ENCODE measurements at places on chromosomes 16 and 17. TPM values are rescaled to one million over a fixed set of nuclear protein-coding genes. Genes with fewer than 3 reads are reported as not detected.

DNA sequence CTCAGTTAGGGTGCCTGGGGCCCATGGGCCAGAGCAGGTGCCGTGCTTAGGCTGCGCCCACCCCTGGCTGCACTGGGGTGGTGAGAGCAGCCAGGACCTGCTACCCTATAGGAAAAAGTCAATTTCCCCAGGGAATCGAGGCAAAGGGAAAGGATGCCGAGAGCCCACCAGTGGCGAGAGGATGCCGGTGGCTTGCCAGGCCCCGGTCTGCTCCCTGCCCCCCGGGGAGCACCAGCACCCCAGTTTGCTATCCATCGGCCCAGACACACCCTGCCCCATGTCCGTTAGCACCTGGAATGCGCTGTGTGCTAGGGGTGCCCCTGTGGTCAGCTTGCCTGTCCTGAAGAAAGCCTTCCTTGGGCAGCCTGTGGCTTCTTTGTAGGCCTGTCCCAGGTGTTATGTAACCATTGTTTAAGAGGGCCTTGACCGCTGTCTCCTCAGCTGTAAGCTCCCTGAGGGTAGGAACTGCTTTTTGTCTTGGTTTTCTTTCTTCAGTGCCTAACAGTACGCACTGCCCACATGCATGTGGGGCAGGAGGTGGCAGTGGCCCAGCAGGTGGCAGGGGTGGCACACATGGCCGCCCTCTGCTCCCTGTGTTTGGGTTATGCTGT, 40.8 kb downstream of the NT5M start:
- H3K4me1 ChIP-seq = no peaks in the 10 kb centered on the region
- no peaks in the 10 kb centered on the region for H3K27me3 ChIP-seq

DNA sequence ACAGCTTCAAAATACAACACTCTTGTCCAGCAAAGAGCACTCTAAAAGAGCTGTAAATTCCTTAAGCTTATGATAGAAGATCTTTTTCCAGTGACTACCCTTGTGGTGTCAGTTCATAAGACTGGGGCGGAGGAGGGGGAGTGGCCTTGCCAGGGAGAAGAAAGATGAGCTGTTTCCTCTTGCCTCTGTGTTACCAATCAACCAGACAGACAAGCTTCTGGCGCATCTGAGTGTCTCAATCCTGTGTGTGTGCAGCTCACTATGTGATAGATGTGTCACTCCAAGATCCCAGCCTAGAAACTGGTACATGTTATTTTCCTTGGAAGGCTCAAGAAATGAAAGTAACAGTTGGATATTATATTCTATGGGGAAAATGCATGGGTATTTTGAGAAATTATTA, 167.4 kb upstream of the CACNG3 start:
- peaks cover 13% of the 10 kb centered on the region for H3K4me1 ChIP-seq
- no peak overlapping the region for H3K27ac ChIP-seq
- no peaks in the 10 kb centered on the region for H3K27me3 ChIP-seq
- H3K36me3 ChIP-seq = peaks cover 51% of the 10 kb centered on the region
- DNase-seq = no peak

GRCh38 chr17:55005520-55005919, 37.0 kb downstream of the STXBP4 start:
- H3K36me3 ChIP-seq = no peaks in the 10 kb centered on the region
- H3K4me3 ChIP-seq = no peak overlapping the region

- peaks cover 64% of the 10 kb centered on the region for H3K4me1 ChIP-seq
- peaks cover 34% of the 10 kb centered on the region for H3K36me3 ChIP-seq
- H3K4me3 ChIP-seq = no peak overlapping the region
- no peak overlapping the region for H3K27ac ChIP-seq
- no peaks in the 10 kb centered on the region for H3K27me3 ChIP-seq
Observed at GRCh38 chr17:45251931-45252330, 10.0 kb downstream of the SPATA32 start.

DNA sequence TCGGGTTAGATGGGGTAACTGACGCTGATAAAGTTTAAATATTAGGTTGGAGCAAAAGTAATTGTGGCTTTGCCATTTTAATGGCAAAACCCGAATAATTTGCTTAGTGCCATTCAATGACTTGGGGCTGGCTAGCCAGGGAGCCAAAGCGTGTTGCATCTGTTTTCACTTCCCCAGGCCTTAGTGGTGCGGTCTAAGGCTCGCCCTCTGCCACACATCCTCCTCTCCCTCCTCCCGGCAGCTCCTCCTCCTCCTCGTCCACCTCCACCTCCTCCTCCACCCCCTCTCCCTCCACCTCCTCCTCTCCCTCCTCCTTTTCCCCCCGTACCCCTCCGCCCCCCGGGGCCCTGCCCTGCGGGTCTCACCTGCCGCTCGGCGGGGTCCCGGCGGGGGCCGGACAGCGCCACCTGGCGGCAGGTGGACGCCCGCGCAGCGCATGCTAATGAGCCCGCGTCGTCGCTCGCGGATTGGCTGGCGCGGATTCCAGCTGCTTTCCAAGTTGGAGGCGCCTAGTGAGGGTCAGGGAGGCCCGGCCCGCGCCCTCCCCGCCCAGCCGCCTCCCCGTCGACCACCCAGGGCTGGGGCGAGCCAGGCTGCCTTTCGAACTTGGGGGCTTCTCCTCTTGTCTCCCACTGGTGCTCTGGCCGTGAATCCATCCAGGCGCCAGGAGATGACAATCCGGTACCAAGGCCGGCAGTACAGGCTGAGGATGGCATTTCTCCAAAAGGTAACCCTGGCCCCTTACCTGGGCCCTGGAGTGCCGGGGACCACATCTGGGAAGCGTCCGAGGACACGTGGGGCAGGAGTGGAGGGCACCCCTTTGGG, 36.6 kb upstream of the RGS9 start:
- no peaks in the 10 kb centered on the region for H3K36me3 ChIP-seq
- peaks cover 5% of the 10 kb centered on the region for H3K27me3 ChIP-seq
- peaks cover 21% of the 10 kb centered on the region for H3K4me1 ChIP-seq
- H3K27ac ChIP-seq = peak overlapping the region; percentile 96
- peak overlapping the region; percentile 83 for H3K4me3 ChIP-seq

GRCh38 chr17:31726980-31727427, 132.0 kb downstream of the COPRS start:
- H3K4me3 ChIP-seq = no peak overlapping the region
- H3K27me3 ChIP-seq = no peaks in the 10 kb centered on the region
- H3K4me1 ChIP-seq = no peaks in the 10 kb centered on the region
- DNase-seq = no peak
- no peaks in the 10 kb centered on the region for H3K36me3 ChIP-seq
- no peak overlapping the region for H3K27ac ChIP-seq

DNA sequence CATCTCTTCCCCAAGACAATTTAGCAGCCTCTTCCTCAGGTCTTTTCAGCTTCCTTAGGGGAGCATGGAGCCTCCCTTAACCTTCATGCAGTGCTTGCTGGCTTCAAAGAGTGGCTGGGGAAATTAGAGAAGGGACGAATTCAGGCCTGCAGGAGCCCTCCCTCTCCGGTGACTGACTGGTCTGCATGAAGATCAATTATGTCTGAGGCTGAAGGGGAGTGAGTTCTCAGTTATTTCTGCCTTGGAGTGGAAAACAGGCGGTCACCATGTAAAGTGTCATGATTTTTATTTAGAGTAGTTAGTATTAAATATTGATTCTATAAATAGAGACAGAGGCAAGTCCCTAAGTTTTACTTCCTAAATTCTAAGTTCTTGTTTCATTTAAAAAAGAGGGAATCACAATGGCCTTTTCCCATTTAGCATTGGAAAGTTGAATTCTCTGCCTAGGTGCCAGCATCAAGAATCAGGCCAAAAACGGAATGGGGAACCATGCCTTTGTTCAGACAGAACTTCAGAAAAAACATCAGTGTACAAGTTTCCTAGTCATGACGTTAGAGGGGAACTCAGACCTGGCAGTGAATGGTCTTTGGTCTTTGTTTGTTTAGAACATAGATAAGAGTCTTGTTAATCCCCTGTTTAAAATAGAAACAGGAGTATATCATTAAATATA, 4.4 kb downstream of the GABARAPL2 start:
- no peak overlapping the region for H3K27ac ChIP-seq
- DNase-seq = no peak
- peaks cover 27% of the 10 kb centered on the region for H3K36me3 ChIP-seq
- H3K4me1 ChIP-seq = peaks cover 35% of the 10 kb centered on the region

GRCh38 chr17:49939318-49939717, 29.7 kb upstream of the DLX4 start:
- no peak overlapping the region for H3K27ac ChIP-seq
- no peaks in the 10 kb centered on the region for H3K36me3 ChIP-seq
- no peak overlapping the region for H3K4me3 ChIP-seq
- peaks cover 23% of the 10 kb centered on the region for H3K27me3 ChIP-seq
- DNase-seq = no peak

DNA sequence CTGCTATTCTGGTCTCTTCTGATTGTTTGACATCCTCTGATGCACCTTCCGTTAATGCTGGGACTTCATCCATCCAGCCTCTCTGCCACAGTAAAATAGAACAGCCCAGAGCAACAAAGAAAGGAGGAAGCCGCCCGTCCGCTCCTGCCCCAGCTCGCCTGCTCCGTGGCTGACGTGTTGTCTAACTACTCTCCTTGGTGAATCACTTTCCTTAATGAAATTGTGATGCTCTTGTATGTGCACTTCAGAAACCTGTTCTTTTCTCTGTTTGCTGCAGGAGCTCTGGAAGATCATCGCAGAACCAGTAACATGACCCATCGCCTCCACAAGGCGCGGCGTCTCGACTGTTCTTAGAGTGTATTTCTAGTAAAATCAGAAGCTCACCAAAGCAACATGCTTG, 24.3 kb downstream of the METTL22 start:
- peaks cover 22% of the 10 kb centered on the region for H3K4me1 ChIP-seq
- no peak for DNase-seq
- peak overlapping the region; percentile 74 for H3K27ac ChIP-seq
- H3K27me3 ChIP-seq = no peaks in the 10 kb centered on the region
- peaks cover 60% of the 10 kb centered on the region for H3K36me3 ChIP-seq
- no peak overlapping the region for H3K4me3 ChIP-seq

DNA sequence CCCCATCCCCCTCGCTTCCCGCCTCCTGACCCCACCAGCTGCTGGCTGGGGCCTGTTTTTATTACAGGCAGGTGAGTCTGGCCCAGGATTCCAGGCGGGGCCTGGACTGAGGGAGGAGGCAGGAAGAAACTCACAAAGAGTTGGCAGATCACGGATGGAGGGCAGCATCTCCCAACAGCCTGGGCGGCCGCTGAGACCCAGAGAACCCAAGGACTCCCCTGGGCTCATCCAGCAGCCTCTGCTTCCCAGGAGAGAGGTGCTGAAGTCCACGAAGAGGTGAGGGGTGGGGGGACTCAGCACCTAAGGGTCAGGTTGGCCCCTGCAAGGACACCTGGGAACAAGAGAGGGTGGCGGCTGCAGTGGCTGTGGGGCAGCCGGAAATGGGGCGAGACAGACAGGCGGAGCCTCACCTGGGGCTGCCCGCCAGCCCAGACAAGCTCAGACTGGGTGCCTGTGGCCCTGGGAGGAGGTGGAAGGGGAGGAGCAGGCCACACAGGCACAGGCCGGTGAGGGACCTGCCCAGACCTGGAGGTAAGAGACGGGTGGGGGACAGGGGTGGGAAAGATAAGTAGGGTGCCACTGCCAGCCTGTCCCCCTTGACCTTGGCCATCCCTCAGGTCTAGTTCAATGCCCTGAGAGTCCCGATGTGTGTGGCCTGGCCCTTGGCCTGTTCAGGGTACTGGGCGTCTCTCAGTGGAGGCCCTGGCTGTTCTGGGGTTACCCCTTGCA, 8.7 kb upstream of the ADGRG1 start:
- DNase-seq = no peak
- H3K27me3 ChIP-seq = peaks cover 3% of the 10 kb centered on the region
- H3K27ac ChIP-seq = peak overlapping the region; percentile 31
- peaks cover 5% of the 10 kb centered on the region for H3K4me1 ChIP-seq
- H3K4me3 ChIP-seq = no peak overlapping the region
- H3K36me3 ChIP-seq = no peaks in the 10 kb centered on the region

GRCh38 chr17:62720126-62720850, 87.8 kb downstream of the MARCHF10 start:
- no peak for DNase-seq
- peaks cover 2% of the 10 kb centered on the region for H3K36me3 ChIP-seq
- H3K27me3 ChIP-seq = peaks cover 55% of the 10 kb centered on the region
- no peak overlapping the region for H3K27ac ChIP-seq
- no peak overlapping the region for H3K4me3 ChIP-seq

DNA sequence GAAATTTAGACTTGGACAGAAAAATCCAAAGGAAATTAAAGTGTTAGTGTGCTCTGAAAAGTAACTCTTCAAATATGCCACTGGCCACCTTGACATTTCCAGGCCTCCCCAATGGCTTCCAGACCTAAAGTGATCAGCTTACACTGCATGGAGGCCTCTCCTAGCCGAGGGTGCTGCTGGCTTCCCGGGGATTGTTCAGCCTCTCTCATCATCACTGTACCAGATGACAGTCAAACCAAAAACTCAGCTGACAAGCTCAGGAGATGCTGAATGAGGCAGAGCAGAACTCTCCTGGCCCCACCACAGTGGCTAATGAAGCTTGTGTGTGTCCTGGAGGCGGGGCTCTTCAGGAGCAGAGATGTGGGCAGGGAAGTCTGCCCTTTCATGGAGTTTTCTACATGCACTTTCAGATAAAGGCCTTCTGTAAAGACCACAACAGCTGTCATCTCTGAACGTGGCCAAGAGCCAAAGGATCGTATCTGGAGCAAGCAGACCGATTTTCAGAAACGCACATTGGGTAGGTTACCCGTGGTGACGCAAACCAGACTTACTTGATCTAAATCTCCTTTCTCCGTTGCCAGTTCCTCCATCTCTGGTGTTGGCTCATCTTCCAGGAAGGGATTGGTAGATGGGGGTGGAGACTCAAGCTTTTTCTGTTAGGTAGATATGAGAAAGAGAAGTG, 113.3 kb downstream of the VPS53 start:
- H3K27me3 ChIP-seq = no peaks in the 10 kb centered on the region
- no peak overlapping the region for H3K4me3 ChIP-seq
- H3K4me1 ChIP-seq = peaks cover 3% of the 10 kb centered on the region
- no peak for DNase-seq
- no peak overlapping the region for H3K27ac ChIP-seq

- H3K4me1 ChIP-seq = no peaks in the 10 kb centered on the region
- no peaks in the 10 kb centered on the region for H3K36me3 ChIP-seq
- H3K27ac ChIP-seq = no peak overlapping the region
- H3K27me3 ChIP-seq = peaks cover 21% of the 10 kb centered on the region
- no peak overlapping the region for H3K4me3 ChIP-seq
- DNase-seq = no peak
Observed at GRCh38 chr16:56270828-56271227, 79.5 kb downstream of the GNAO1 start.

DNA sequence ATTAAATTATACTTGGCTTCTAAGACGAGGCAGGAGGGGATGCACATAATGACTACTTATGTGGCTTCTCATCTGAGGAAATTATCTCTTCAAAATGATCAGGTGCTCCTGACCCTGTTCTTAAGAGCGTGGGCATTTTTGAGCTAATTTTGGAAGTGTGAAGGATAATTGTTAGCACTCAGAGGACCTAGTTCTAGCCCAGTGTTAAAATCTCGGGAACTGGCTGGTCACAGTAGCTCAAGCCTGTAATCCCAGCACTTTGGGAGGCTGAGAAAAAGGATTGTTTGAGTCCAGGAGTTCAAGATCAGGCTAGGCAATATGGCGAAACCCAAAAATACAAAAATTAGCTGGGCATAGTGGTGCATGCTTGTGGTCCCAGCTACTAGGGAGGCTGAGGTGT, 103.0 kb upstream of the DHX40 start:
- no peak overlapping the region for H3K4me3 ChIP-seq
- no peak overlapping the region for H3K27ac ChIP-seq
- no peaks in the 10 kb centered on the region for H3K4me1 ChIP-seq
- H3K36me3 ChIP-seq = no peaks in the 10 kb centered on the region
- peaks cover 3% of the 10 kb centered on the region for H3K27me3 ChIP-seq

The SLC52A1 gene
- 0.82 TPM for total RNA-seq

The SNAI3 gene
- total RNA-seq = 21.0 TPM

The FCSK gene
- 16.8 TPM for total RNA-seq

The NPIPA3 gene
- 1.8 TPM for total RNA-seq

Measured in activated CD4-positive, alpha-beta T cell treated with anti-CD3 and anti-CD28 coated beads, Interleukin-2, amount 10 ng/mL, durations not matched to agents 7 days and 5 days (primary cell).